Esophagus muscularis mucosa (tissue), 4 donors: ENCODE measurements at places on chromosomes 3 and 15. TPM values are rescaled to one million over a fixed set of nuclear protein-coding genes. Genes with fewer than 3 reads are reported as not detected.

GOLGA6A gene
- not detected for total RNA-seq

TM4SF18 gene
- total RNA-seq, result 0.83 TPM

RPL32 gene
- 837 TPM for total RNA-seq

SLC22A14 gene
- total RNA-seq, result not detected

SIDT1 gene
- 1.2 TPM for total RNA-seq

RFTN1 gene
- 142 TPM for total RNA-seq

ATP13A4 gene
- under 0.01 TPM for total RNA-seq

ACAN gene
- total RNA-seq, result 0.11 TPM

STAG1 gene
- 43.2 TPM for total RNA-seq

TMIE gene
- total RNA-seq, result not detected

ADAMTSL3 gene
- total RNA-seq, result 20.0 TPM

VGLL3 gene
- 45.6 TPM for total RNA-seq

C3orf33 gene
- total RNA-seq, result 3.7 TPM

SENP8 gene
- 2.1 TPM for total RNA-seq

CSPG4 gene
- 169 TPM for total RNA-seq

DNAH12 gene
- under 0.01 TPM for total RNA-seq

LAMB2 gene
- total RNA-seq, result 628 TPM

ECE2 gene
- 0.66 TPM for total RNA-seq
